ENCODE measurements at places on chromosomes 5 and 9.

- no peak for DNase-seq
Observed at GRCh38 chr5:35850967-35851680, 5.6 kb upstream of the IL7R start.

GRCh38 chr5:124678922-124679519 lies 67.4 kb downstream of the ZNF608 start:
- no peak for DNase-seq

- no peak for DNase-seq
Observed at GRCh38 chr9:99773468-99774138, 48.1 kb upstream of the NR4A3 start.

DNA sequence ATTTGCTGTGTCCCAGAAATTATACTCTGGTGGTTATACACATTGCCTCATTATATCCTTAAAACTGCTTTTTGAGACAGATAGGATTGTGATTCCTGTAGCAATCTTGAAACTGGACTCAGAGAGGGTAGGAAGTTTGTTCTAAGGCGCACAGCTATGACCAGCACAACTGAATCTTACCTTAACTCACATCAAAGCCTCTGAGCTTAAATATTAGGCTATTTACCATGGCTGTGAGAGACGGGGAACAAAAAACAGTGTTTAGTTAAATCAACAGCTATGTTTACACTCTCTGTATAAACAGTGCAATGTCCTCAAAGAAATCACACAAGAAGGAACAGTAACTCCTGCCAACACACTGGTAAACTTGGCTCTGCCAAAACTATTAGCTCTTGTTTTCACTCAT lies 50.9 kb upstream of the TUT7 start:
- DNase-seq: no peak

- no peak for DNase-seq
Observed at GRCh38 chr5:60636001-60636400, 64.0 kb downstream of the DEPDC1B start.

DNA sequence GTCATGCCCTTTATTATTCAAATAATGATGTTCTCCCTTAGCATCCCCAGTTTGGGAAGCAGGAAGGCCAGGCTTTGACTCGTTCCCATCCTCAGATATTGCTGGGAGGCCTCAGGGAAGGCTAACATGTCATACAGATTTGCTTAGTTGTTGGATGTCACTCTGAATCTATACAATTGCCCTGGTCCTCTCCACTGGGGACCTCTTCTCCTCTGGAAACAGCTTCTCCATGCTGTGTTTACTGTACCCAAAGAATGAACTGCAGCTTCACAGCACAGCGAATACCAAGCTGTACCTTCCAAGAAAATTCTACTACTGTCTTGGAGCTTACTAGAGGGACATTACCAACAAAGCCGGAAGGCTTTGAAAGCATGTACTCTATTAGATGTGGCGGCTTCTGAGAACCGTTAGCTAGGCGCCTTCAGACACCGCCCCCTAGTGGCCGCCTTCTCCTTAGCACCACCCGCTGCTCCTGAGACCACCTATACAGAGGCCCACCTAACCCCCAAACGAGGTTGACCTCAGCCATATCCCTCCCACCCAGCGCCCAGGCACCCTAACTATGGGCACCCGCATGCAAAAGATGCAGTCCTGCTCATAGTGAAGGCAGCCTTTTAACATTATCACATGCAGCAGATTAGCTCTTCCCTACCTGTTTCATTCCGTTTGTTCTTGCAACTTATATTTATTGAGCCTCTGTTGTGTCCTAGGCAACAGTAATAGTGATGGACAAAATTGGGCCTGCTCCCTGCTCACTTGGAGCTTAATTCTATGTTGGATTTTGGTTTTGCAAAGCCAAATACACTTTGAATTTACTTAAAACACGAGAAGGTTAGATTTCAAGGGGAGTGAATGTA lies 34.9 kb upstream of the FOXI1 start:
- no peak for DNase-seq

DNA sequence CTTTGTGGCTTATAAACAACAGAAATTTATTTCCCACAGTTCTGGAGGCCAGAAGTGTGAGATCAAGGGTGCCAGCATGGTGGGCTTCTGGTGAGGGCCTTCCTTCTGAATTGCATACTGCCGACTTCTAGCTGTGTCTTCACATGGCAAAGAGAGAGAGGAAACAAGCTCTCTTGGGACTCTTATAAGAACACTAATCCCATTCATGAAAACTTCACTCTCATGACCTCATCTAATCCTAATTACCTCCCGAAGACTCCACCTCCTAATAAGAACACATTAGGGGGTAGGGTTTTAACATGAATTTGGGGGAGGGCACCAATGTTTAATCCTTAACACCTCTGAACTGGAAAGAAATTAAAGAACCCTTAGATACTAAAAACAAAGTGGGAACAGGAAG lies 75.9 kb upstream of the MINAR2 start:
- no peak for DNase-seq

DNA sequence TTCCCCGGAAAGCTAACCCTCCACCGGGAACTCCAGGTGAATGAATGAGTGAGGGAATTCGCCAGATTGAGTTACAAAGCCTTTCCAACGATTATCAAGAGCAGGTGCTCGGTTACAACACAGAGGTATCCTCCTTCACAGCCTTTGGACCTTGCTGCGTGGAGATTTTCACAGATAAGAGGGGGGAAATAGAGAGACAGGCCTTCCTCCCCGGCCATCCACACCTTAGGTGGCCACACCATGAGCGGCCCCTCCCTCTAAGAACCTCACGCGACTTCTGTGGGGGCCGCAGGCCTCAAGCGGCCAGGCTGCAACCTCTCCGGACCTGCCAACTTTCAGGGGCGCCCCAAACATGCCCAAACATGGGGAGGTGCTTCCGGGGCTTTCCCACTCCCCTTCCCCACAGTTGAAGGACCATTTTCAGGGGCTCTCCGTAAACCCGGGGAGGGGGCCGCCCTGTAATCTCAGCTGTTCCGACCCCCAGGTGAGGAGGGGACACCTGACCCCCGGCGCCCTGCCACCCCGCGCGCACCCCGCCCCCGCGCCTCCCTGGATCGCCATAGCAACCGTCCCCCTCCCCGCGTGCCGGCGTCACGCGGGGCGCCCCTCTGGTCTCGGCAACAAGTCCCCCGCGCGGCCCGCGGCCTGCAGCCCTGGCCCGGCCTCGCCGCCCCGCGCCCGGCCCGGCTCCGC lies 603 bp downstream of the DENND1A start:
- no peak for DNase-seq

DNA sequence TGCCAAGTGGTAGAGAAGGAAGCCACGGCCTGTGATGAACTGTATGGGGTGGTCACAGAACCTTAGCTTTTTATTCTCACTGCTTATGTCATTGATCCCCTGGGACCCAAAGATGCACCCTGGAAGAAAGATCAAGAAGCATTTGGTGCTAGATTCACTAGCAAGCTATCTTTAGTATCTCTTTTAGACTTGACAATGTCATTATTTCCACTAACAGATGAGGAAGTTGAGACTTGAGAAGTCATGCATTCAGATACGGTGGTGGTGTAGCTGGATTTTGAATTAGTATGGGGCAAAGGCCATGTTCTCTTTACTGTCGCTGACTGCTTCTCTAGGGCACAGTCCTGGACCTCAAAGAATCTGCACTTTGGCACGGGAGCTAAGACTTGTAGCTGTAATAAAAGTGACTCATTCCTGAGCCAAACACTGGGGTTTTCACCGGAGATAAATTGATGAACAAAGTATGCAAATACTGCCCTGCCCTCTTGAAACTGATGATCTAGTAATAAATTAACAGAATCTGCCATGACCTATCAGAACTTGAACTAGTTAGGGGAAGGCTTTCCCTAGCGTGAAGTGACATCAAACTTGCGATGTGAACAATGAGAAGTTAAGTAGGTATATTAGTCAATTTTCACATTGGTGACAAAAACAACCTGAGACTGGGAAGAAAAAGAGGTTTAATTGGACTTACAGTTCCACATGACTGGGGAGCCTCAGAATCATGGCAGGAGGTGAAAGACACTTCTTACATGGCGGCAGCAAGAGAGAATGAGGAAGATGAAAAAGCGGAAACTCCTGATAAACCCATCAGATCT lies 5.4 kb downstream of the GDA start:
- DNase-seq: no peak

- no peak for DNase-seq
Observed at GRCh38 chr9:133676450-133676849, 40.3 kb downstream of the DBH start.

GRCh38 chr9:132857031-132857430 lies 21.1 kb downstream of the AK8 start:
- no peak for DNase-seq

GRCh38 chr9:122370303-122370702 lies 521 bp upstream of the PTGS1 start:
- no peak for DNase-seq

DNA sequence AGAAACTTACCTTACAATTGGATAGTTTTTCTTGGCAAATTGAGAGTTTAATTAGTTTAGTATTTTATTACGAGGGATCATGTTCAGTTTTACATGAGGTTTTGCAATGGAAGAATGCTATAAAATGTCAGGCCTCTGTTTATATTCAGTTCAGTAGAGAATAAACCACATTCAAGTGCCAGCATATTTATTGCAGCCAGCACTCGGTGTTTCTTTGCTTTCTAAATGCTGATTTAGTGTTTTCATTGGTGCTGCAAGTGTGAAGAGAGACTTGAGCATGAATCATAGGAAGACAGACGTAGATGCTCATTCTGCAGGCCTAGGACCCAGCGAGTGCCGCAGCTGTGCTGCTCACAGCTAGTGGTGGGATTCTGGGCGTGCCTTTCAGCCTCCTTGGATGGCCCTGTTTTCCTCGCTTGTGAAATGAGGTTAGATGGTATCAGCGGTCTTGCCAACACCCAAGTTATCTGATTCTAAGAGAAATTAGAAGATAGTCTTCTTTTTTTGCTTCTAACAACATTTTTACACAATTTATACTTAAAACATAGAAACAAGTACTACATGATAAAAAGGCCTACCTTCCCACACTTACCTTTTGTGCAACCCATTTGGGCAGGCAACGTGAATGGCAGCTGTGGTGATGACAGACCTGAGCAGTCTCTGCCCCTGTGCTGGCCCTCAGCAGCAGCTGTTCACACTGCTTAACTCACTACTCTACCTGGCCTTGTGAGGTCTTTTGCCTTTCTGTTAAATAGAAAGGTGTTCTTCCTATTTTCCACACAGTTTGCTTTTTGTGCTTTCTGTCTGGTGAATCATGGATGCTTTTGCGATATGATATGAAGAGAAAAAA lies 26.8 kb upstream of the TNFAIP8 start:
- no peak for DNase-seq
